ENCODE measurements at places on chromosomes 6 and 20.

DNA sequence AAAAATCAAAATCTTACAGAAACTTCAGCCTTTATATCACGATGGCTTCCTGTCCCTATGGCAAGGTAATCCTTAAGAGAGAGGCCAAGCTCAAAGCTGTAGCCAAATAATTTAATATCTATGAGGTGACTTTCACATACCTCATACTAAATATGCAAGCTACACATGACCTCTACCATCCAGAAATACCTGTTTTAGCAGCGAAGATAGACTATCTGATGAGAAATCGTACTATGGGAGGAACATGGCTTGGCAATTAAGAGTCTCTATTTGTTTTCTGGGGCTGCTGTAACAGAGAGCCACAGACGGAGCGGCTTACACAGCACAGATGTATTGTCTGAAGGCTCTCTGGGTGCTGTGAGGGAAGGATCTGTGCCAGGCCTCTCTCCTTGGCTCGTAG, 31.0 kb upstream of the SALL4 start:
- DNase-seq, result no peak

DNA sequence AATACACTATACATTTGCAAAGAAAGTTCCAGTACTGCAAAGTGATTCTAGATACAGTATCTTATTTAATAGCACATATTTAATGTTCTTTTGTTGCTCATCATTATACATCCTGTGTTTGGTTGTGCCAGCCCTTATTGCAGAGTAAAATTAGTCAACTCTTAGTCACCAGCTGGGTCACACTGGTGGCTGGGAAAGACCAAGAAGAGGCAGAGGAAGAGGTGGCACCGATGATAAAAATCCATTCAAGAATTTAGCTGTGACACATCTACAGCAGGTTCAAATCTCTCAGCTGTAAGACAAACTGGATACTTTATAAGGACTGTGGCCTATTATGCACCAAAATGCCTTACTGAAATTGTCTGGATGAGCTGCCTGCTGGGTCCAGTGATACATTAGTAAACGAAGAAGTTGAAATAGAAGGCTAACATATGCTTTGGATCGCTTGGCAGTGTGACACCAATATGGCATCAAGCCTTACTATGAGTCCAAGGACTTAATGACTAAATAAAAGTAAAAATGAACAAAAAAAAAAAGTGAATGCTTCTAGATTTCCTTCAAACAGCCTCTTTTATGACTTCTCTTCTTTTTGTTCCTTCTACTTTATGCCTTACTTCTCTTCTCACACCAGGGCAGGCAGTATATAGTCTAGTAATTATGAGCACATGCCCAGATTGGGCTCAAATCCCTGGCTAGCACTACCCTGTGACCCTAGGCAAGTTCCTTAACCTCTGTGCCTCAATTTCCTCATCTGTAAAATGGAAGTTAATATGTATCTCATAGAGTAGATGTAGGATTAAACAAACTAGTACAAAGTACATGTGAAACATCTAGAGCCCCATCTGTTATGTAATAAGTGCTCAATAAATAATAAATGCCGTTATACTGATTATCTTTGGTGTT, 29.4 kb upstream of the RNF8 start:
- no peak for DNase-seq

- DNase-seq, result no peak
Measured at GRCh38 chr6:85136310-85136709, 313.6 kb upstream of the NT5E start.

DNA sequence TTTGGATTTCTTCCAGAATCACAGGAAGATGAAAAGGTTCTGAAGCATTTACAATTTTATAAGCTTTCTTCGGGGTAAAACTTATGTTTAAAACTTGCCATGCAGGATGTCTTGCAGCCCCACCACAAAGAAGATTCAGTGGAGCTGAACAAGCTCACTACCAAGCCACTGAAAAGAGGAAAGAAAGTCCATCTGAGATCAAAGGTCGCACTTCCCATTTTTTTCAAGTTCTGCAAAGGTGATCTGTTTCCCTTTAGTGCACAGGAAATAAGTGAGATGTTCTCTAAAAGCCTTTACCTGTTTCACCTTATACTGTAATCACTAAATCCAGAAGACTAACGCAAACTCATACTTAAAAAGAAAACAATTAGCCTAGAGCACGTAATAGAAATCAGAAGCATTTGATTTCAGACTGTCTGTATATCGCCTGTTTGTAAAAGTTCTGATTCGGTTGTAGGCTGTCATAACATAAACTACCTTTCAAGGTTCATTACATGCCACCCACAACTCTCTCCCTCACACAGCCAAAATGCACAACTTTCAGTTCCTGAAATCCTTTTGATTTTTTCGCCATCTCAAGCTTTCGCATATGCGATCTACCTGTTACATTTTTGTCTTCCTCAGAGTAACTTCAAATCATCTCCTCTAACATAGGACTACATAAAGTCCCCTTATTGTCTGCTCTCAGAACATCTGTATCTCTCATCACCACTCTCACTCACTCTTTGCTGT, 1.8 kb downstream of the ECHDC1 start:
- DNase-seq, result no peak

DNA sequence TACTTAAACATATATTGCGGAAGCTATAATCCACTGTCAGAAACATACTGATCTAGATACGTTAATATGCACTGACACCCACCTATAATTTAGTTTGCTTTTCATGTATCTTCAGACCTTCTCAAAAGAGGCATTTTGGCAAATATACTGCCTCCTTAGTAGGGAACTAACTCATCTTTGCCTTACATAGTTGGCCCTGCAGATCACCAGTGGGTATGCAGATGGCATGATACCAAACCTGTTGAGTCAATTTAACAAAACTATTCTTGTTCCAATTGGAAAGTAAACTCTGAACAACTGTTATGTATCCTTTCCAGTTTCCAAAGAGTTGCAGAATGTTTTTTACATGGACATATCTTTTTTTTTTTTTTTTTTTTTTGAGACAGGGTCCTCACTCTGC, 35.6 kb upstream of the TBC1D20 start:
- DNase-seq, result no peak

GRCh38 chr20:59617221-59617620, 12.9 kb downstream of the PHACTR3 start:
- no peak for DNase-seq

- DNase-seq, result no peak
Measured at GRCh38 chr6:74609871-74610270, 596.0 kb downstream of the COL12A1 start.

GRCh38 chr6:41577356-41578216, 31.4 kb downstream of the FOXP4 start:
- DNase-seq, result no peak

GRCh38 chr6:138569970-138570724, 70.9 kb upstream of the NHSL1 start:
- no peak for DNase-seq

GRCh38 chr20:35312318-35312717, 20.1 kb upstream of the FAM83C start:
- DNase-seq, result no peak

- DNase-seq, result no peak
Measured at GRCh38 chr6:154554491-154554890, 44.0 kb upstream of the CNKSR3 start.

DNA sequence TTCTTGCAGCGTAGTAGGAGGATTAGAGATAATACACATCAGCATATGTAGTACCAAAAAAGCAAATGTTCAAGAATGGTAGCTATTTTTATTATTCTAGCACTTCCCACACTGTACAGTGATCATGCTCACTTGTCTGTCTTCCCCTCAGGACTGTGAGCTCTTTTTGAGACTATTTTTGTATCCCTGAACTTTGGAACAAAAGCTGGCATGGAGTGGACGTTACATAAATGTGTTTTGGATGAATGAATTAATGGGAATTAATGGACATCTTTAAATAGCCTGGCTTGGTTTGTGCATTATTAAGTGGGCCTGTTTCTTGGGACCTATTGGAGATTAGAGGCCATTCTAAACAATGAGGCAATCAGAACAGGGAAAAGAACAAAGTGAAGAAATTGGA, 243.7 kb downstream of the CD83 start:
- DNase-seq, result no peak

DNA sequence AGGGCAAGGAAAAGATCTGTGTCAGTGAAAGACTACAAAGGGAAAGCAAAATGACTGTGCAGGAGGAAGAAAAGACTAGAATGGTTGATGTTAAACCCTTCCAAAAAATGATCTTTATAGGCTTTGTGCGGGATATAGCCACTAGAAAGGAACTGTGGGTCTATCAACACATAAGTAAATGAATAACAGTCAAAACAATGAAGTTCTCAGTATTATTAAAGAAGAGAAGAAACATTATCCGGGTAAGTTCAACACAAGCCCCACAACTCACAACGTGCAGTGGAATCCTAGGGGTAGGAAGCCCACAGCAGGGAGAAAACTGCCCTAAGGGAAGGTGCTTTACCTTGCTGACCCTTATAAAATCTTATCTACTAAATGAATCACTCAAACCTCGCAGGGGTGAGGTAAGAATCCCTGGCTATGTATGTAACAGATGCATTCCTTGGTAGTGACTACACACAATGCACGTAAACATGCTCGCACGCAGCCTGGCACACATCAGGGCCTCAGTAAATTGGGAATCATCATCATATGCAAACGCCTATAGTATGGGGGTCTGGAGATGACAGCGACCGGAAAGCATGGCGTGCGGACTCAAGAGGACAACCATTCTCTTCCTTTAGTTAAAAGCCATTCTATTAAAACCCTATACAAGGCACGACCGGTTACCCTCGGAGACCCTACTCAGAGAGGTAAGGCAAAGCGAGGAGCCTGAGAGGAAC, 11.3 kb downstream of the TFAP2A start:
- DNase-seq, result no peak

DNA sequence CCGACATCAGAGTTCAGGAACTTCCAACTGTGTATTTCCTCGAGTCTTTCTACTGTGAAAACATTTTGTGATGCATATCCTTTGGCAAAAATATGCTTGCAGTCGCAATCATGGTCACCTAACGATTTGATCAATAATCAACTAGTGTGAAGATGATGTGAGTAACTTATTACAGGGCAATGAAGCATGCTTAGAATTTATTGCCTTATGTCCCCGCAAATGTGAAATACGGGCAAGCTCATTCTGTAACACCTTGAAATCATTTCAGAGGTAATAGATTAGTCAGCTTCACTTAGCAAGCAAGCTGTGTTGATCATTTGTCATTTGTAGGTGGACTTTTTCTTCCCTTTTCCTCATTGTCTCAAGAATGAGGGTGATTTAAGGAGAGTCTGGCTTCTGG, 67.9 kb upstream of the DOK5 start:
- DNase-seq, result no peak

- DNase-seq, result no peak
Measured at GRCh38 chr6:127539272-127539671, 20.1 kb upstream of the MTCL3 start.

DNA sequence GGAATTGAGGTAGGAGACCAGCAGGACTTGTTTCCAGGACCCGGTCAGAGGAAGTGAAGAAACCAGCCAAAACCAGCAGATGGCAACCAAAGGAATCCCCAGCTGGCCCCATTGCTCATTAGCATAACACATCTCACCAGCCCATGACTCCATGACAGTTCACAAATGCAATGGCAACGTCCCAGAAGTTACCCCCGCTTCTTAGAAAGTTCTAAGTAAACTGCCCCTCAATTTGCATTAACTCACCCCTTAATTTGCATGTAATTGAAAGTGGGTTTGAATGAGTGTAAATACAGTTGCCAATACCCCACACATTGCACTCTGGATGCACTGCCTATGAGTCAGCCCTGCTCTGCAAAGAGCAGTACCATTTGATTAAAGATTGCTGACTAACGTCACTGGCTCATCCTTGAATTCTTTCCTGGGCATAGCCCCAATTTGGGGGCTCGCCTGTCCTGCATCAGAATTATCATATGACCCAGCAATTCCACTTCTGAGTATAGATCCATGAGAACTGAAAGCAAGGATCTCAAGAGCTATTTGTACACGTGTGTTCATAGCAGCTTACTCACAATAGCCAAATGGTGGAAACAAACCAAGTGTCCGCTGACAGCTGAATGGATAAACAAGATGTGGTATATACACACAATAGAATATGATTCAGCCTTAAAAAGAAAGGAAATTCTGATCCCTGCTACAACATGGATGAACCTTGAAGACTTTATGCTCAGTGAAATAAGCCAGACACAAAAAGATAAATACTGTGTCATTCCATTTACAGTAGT, 36.4 kb downstream of the MYLK4 start:
- no peak for DNase-seq

DNA sequence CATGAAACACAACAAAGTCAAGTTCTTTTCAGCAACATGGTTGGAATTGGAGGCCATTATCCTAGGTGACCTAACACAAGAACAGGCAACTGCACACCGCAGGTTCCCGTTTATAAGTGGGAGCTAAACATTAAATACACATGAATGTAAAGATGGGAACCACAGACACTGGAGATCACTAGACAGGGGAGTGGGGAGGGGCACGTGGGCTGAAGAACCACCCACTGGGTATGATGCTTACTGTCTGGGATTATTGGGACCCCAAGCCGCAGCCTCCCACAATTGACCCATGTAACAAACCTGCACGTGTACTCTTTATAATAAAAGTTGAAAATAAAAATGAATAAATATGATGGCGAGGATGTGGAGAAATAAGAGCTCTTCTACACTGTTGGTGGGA, 8.6 kb upstream of the RAET1G start:
- no peak for DNase-seq

DNA sequence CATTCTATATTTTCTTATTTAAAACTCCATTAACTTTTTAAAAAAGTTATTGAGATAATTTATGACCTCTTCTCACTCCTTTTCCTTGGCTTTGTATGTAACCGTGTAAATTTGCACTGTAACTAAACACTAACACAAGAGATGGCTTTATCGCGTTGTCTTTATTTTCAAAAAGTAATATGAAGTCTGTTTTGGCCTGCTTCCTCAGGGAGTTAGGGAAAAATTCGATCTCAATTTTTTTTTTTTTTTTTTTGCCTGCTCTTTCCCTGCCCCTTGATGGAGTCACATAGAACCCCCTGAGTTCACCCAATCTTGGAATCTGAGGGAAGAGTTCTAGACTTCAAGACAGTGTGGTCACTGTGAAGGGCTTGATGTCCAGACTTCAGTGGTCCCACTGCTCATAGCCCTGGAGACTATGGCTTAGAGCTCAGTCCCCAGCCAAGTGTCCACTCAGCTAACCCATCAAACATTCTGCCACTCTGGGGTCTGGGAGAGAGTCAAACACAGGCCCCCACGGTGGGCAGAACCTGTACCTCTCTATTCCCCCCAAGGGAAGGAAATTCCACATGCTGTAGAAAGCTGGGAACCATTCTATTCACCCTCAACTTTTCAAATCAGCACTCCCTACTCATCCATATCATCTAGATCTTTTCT, 15.7 kb upstream of the TBC1D22B start:
- no peak for DNase-seq
